Adrenal gland (tissue), 19 donors: ENCODE measurements at places on chromosomes 5 and 9. TPM values are rescaled to one million over a fixed set of nuclear protein-coding genes. Genes with fewer than 3 reads are reported as not detected.

DNA sequence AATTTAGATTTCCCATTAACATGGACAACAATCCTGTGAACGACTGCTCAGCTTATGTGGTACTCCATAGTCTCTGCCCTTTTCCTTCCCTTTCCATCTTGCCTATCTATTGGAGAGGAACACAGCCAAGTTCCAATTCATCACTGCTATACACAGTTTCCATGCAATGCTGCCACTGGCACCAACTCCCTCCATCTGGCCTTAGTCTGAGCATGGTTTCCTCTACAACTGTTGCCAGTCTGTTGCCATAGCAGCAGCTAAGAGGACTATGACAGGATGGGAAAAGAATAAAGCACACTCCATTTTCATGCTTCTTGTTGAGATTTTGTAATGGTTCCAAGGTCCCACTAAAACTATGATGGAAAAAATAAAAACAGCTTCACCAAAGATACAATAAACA is 189.0 kb downstream of the HCN1 start:
- no peak for DNase-seq

GRCh38 chr5:171599411-171599810 is 180.0 kb downstream of the FGF18 start:
- DNase-seq = no peak

DNA sequence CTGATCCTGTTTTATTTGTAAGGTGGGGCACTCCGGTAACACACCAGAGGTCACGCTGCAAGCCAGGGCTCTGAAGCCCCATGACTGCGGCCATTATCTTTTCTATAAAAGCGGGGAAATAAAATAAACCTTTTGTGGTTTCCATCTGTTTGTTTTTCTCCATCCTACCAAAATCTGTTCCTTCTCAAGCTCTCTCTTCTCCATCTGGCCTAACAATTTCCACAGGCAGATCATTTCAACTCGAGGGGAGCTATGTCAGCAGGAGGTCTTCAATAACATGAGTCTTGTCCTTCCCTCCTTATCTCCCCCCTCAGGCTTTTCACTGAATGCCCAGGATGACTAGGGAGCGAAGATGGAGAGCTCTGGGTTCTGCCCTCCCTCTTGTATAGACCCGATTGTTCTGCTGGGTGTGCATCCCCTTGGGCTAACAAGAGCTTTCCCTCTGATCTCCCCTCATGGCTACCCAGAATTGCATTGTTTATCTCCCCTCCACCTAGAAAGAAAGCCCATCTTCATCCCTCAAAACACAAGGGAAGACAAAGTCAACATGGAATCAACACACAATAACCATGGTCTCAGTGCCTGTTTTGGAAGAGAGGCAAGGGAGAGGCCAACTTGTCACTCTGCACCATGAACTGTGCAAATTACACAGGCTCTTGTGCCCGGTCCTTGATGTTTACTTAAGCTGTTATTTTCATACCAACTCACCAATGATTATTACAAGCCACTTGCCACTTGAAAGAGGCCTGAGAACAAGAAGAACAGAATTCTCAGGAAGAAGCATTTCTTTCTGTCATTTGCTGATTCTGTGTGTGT is 187.8 kb downstream of the FANCC start:
- DNase-seq = no peak

DNA sequence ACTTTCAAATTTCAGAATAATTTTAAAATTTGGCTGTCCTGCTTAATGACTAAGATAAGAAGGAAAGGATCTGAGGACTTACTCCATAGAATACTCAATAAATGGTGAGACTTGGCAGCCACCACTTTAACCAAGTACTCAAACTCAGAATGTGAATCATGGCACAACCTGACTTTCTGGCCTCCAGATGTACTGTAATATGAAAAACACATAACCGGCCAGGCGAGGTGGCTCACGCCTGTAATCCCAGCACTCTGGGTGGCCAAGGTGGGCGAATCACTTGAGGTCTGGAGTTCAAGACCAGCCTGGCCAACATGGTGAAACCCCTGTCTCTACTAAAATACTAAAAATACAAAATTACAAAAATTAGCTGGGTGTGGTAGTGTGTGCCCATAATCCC is 10.0 kb upstream of the MARCHF6 start:
- no peak for DNase-seq

GRCh38 chr5:951940-952596 is 56.5 kb upstream of the NKD2 start:
- DNase-seq = no peak

GRCh38 chr5:150137997-150138396 is 17.6 kb downstream of the PDGFRB start:
- DNase-seq = no peak

DNA sequence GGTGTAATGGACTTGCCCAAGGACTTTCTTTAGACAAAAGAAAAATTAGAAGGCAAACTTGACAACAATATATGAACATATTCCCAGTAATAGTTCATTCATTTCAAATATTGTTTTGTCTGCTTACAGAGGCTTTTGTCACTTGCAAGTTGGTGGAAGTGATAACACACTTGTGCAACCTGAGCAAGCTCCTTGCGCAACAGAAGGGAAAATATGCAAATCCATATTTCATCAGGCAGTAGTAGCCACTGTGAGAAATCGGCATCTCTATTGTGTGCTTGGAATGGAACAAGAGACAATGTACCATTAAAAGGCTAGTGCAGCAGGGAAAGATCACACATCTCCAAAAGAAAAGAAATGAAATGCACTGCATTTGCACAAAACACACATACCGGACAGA is 125.3 kb upstream of the RASEF start:
- peak; percentile 8 for DNase-seq

DNA sequence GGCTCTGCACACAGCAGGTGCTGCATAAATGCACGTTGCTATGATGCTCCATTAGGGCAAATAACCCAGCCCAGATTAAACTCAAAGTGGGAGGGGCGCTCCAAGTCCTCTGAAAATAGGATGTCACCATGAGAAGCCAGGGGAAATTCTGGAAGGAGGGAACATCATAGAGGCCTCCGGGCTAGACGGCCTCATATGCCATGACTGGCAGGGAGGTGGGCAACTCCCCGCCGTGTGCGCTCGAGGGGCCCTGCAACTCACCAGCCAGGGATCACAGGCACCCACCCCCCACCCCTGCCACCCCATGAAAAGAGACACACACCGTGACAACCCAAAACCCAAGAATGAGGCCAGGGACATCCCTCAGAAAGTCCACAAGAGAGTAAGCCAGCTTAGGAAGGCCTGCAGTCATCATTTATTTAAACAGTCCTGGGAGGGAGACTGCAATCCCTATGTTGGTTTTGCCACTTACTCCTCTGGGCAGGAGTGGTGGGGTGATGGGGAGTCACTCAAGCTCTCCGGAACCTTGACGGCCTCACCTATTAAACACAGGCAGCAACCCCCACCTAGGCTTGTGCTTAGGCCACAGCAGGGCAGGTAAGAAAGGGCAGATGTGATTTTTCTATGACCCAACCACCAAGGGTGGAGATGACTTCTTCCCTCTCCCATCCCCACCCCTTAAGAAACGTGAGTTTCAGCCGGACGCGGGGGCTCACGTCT is 4.0 kb downstream of the VAV2 start:
- no peak for DNase-seq

GRCh38 chr5:134503088-134503936 is 22.2 kb upstream of the JADE2 start:
- peak; percentile 90 for DNase-seq

- no peak for DNase-seq
Observed at GRCh38 chr5:75568202-75568601, 43.1 kb upstream of the ANKDD1B start.

DNA sequence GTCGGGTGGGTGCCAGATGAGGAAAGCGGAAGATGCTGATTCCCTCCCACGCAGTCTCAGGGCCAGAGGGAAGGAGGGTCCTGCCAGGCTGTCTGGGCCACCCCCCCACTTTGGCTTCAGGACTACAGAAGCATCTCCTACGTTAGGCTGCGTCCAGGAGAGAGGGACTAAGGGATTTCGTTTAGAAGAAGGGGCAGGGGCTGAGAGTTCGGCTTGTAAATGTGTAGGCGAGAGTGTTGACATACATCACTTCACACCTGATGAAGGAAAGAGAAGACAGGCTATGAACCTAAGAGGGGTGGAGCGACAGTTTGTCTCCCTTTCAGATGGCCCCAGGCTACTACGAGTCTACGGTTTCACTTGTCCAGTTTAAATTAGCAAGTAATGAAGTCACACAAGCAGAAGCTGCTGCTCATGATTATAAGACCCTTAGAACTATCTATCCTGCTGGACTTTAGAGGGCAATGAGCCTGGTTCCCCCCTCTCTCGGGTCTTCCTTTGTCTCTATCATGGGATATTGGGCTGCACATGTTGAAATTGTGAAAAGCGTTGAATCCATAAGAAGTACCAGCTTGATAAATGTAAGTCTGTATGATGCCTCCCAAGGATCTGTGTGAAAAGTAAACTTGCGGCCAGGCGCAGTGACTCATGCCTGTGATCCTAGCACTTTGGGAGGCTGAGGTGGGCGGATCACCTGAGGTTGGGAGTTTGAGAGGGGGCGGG is 193.0 kb downstream of the AOPEP start:
- DNase-seq = no peak

DNA sequence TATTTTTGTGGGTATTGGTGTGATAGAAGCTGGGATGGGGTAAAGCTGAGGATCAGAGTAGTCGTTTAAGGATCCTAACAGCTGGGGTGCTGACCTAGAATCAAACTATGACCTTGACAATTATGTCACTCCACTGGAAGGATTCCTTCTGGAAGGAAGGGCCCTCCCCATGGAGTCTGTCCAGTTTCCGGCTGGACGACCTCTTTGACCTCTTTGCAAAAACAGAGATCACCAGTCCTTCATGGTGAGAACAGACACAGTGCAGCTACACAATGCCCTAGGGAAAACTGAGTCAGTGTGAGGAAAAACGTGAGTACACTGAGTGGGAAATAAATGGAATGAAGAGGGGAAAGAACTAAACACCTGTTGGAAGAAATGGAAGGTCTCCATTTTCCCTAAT is 445.6 kb downstream of the MAT2B start:
- DNase-seq = no peak

DNA sequence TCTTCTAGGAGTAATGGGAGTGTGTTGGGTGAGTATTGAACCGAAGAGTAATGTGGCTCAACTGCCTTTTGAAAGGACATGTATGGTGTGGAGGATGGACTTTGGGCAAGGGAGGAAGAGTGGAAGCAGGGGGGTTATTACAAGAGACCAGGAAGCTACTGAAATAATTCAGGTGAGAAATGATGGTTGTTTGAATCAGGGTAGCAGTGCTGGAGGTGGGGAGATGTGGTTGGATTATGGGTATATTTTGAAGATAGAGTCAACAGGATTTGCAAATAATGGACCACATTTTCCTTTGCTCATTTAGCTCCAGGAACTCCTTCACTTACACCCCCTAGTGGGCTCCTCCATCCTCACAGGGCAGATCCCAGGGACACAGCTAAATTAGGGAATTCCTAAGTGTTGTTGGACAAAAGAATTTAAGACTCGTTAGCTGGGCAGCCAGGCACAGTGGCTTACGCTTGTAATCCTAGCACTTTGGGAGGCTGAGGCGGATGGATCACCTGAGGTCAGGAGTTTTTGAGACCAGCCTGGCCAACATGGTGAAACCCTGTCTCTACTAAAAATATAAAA is 1.2 kb upstream of the SLC4A9 start:
- DNase-seq = peak; percentile 19

DNA sequence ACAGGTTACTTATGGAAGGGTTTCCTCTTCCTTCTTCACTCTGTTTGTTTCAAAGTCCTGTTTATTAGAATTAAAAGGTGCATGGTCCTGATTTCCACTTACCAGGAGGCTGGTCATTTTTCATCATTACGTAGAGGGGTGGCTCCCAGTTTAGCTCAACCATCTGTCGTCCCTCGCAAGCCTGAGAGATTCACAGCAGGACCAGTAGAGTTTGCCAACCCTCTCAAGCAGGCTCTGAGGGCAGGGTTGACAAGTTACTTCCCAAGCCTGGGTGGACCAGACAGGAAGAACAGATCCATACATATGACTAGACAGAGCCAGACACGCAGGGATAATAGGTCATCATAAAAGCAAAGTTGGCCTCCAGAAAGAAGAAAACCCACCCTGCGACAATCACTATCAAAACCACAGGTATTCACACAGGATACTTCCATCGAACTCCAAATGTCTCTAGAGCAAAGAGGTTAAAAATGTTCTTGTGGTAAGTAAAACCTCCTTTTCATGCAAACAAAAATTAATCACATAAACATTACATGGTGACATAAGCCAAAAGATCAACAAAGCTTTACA is 151.9 kb downstream of the ELAVL2 start:
- DNase-seq = no peak

- no peak for DNase-seq
Observed at GRCh38 chr9:36187414-36187813, 3.3 kb upstream of the CLTA start.

GRCh38 chr5:43556857-43557542 is at the start of gene PAIP1:
TSS of gene PAIP1 (minus strand) at chr5:43557077. CDS start at chr5:43556846, 231 bp downstream.
- DNase-seq = peak; percentile 80

- no peak for DNase-seq
Observed at GRCh38 chr5:120098426-120098825, 365.7 kb upstream of the PRR16 start.

- DNase-seq = no peak
Observed at GRCh38 chr9:72203205-72203803, 54.1 kb downstream of the GDA start.

Gene KDM4C
- 24.0 TPM for total RNA-seq

Gene LRRC70
- total RNA-seq = 4.4 TPM

Gene CDX1
- total RNA-seq = 0.11 TPM

Gene GNA14
- 2.7 TPM for total RNA-seq

Gene TRPM6
- under 0.01 TPM for total RNA-seq

Gene ECM2
- 17.8 TPM for total RNA-seq

Gene IFNB1
- not detected for total RNA-seq

Gene UAP1L1
- total RNA-seq = 14.4 TPM

Gene SEMA5A
- total RNA-seq = 1.7 TPM

Gene FBP2
- total RNA-seq = not detected

Gene NHP2
- 92.9 TPM for total RNA-seq
